ENCODE measurements at places on chromosomes 12 and 14.

GRCh38 chr12:67757651-67758050 lies 109.1 kb downstream of the DYRK2 start:
- DNase-seq: no peak

DNA sequence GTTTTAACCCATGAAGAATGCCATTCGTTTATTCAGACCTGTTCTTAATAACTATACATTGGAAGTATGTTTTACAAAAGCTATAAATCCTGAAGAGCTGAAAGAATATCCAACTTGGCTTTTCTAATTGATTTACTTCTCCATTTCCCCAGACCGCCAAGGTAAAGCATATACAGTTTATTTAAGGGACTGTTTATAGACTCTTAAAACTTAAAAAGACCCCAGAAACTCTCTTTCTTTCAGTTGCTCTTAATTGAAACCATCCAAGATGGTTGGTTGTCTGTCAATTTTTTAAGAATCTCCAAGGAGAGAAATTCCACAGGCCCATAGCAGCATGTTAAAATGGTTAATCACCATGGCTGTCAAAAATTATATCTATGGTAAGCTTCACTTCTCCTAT lies 8.8 kb downstream of the IGF1 start:
- no peak for DNase-seq

- DNase-seq: no peak
These were observed 22.3 kb downstream of the SNW1 start for GRCh38 chr14:77738559-77739250.

GRCh38 chr12:62525271-62525670 lies 58.6 kb downstream of the MON2 start:
- no peak for DNase-seq

GRCh38 chr12:124967016-124967739 lies 21.8 kb downstream of the DHX37 start:
- DNase-seq: no peak

DNA sequence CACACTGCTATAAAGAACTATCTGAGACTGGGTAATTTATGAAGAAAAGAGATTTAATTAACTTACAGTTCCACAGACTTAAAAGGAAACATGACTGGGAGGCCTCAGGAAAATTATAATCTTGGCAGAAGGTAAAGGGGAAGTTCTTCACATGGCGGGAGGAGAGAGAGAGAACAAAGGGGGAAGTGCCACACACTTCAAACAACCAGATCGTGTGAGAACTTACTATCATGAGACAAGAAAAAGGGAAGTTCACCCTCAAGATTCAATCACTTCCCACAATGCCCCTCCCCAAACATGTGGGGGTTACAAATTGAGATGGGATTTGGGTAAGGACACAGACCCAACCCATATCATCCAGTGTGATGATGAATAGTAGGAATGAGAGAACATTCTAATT lies 366.5 kb downstream of the LRFN5 start:
- no peak for DNase-seq

DNA sequence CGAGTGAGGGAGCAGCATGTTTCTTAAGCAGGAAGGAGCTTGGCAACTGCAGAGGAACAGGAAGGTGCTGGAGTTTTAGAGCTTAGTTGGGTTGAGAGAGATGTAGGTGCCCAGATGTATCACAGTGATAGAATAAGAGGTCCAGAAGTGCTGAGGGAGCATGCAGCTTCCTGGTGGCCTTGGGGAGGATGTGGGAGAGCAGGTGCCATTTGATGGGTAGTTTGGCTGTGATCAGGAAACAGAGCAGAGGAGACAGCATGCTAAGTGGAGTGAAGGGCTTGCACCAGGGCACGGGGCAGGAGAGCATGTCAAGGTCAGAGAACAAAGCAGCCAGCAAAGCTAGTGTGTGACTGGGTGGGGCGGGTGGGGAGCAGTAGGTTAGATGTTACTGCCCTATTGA lies 74.8 kb downstream of the PAPOLA start:
- no peak for DNase-seq

GRCh38 chr14:76877871-76878270 lies 51.7 kb downstream of the LRRC74A start:
- DNase-seq: no peak

DNA sequence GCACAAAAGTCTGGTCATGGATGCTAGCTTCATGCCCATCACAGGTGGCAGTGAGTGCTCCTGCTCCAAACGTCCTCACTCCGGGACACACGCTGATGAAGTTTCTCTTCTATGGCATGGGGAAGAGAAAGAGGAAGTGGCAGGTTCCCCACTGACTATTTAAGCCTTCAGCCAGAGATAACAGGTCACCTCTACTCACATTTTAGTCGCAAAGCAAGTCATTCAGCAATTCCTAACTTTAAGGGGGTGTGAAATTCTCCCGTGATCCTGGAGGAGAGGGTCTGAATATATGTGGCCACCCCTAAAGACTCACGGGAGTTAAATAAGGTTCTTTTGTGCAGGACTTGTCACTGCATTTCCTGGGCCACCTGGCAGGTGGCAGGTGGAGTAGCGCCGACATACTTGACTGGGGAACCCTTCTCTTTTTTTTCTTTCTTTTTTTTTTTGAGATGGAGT lies 18.8 kb upstream of the RCOR1 start:
- no peak for DNase-seq

DNA sequence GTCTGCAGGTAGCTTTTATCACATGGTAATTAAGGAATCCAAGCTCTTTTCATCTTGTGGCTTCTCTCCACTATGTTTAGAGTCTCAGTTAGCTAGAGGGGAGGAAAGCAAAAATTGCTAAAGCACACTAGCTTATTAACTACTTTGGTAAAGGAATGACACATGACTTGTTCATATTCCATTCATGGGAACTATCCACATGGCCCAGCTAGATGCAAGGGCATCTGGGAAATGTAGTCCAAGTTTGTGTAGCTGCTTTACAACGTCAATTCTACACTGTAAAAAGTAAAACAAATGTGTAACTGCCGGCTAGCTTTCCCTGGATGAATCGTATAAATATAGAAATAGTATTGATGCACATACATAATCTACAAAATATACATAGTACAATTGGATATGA lies 244.5 kb upstream of the LRFN5 start:
- DNase-seq: no peak

DNA sequence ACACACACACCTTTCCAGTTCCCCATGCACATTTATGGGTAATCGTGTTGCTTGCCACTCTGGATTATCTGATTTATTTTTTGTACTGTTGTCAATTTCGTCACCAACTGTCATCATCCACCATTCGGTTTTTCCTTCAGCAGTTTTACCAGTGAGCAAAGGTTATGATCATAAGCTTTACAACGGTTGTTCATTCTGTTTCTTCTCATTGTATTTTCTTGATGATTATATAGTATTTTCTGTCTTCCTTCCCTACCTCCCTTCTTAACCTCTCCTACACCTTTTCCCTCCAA lies 680 bp downstream of the NECAP1 start:
- no peak for DNase-seq

DNA sequence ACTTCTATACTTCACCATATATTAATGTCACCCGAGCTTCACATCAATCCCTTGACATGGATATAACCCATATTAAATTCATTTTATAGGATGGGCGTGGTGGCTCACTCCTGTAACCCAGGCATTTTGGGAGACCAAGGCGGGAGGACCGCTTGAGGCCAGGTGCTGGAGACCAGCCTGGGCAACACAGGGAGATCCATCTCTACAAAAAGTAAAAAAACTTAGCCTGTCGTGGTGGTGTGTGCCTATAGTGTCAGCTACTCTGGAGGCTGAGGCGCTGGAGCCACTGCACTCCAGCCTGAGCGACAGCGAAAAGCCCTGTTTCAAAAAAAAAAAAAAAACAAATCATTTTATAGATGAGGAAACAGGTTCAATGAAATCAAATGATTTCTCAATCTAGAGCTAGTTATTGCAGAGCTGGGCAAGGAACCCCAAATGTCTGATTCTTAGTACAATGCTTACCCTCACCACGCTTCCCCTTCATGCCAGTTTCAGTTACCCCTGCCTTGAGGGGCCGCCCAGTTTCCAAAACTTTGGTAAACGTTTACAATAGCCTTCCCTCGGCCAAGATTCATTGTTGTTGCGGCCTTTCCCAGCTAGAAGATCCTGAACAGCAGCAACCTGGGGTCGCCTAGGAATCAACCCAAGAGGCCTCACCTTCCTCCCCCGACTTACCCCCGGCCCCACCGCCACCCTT lies 751 bp downstream of the PSMB5 start:
- no peak for DNase-seq

GRCh38 chr12:8603856-8604255 lies 8.8 kb downstream of the AICDA start:
- no peak for DNase-seq

GRCh38 chr12:26748412-26748740 lies 84.6 kb downstream of the ITPR2 start:
- DNase-seq: no peak

DNA sequence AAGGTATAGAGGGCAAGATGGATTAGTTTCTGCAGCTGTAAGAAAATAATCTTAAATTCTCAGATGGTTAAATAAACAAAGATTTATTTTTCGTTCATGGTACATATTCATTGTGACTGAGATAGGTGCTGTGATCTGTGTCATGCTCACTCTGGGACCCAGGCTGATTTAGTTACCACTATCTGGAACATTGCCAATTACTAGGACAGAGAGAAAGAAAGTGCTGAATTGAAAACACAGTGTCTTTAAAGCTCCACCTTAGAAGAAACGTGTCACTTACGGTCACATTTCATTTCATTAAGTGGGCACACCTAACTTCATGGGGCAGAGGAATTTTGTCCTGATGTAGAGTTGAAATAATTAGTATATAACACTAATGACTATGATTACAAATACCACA lies 430.0 kb downstream of the CCDC91 start:
- DNase-seq: no peak

DNA sequence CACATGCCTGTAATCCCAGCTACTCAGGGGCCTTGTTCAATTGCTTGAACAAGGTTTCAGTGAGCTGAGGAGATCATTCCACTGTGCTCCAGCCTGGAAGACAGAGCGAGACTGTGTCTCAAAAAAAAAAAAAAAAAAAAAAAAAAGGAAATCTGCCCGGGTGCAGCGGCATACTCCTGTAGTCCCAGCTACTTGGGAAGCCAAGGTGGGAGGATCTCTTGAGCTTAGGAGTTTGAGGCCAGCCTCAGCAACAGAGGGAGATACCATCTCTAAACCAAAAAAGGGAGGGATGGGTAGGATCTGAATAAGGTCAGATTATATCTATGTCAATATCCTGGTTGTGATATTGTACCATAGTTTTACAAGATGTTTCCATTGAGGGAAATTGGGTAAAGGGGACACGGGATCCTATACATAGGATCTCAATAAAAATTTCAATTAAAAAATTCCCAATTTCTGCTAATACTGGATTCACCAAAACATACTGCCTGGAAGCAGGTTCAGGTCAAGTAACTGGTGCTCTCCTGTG lies 76.4 kb downstream of the BORCS5 start:
- DNase-seq: no peak

- no peak for DNase-seq
These were observed 37.8 kb downstream of the LLPH start for GRCh38 chr12:66092559-66093269.

- DNase-seq: no peak
These were observed 13.2 kb downstream of the GNS start for GRCh38 chr12:64745980-64746379.

Data from NK-92 treated with Interleukin-12 subunit alpha and Interleukin-12 subunit beta, amount 100 ng/mL, for 24 hours (cell line).